Foreskin fibroblast (primary cell): ENCODE measurements at places on chromosomes 5 and 9.

- DNase-seq: no peak
These were observed 99.7 kb downstream of the ST8SIA4 start for GRCh38 chr5:100803397-100803796.

- peak; percentile 56 for DNase-seq
These were observed 39.2 kb downstream of the ZNF366 start for GRCh38 chr5:72468024-72468423.

DNA sequence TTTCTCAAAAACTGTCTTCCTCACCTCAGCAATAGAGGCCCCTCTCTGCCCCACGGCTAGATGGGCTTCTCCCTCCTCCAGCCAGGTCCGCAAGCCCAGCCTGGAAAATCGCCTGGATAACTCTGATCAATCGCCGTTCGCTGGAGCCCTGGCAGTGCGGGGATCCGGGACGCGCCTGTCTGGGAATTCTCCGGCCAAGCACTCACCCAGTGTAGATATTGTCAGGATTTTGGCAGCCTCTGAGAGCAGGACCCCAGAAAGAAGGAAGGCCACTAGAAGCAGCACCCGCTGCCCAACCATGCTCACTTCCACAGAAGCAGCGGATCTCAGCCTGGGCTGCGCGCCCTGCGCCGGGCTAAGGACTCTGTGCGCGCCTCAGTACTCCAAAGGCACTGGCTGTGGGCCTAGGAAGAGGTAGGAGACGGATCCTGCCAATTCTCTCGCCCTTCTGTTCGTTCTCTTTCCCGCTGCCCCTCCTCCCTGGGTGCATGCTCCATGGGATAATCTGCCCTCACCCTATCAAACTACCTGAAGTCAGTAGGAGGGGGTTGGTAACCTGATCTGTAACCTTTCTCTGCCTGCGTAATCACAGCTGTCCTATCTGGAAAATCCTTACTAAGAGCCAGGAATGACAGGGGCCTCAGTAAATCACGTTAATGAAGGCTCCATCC, at the start of gene UGT3A1:
Gene UGT3A1, minus strand, starts transcription at position 450 of the 671 bp plus-strand sequence. Its CDS starts 150 bp downstream, at position 300.
- no peak for DNase-seq

DNA sequence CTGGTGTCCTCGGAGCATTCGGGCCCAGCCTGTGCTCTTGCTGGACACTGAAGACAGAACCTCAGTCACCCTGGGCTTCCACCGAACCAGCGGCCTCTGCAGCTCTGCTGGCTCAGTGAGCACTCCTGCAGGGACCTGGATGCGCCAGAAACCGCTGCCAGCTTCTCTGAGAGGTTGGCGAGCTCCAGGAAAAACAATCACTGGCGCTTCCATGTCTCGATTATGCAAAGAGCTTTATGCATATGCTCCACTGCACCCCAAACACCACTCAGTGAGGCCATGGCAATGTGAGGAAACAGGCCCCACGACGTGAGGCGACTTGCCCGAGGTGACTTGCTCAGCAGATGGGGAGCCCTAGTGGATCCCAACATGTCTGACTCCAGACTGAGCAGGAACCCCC, 11.0 kb downstream of the PRDM12 start:
- DNase-seq: no peak
